ENCODE measurements at places on chromosomes 7 and 10.

- DNase-seq: no peak
Measured at GRCh38 chr10:34223658-34224057, 591.4 kb downstream of the PARD3 start.

- DNase-seq: no peak
Measured at GRCh38 chr10:96690755-96691730, 29.3 kb downstream of the PIK3AP1 start.

DNA sequence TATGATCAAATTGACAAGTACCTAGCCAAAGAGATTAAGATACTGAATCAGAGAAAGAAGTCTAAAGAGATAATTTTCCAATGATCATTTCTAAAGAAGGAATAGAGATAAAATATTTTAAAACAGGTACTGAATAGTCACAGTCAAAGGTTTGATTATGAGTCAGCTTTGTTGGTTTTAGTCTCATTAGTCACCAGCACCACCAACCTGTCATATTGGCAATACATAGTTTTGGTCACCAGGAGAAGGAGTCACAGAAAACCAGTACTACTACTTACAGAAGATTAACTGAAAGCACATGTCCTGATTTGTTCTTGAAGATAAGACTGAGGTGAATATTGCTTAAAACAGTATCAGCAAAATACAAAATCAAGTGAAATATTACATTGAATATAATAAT is 34.6 kb downstream of the ZEB1 start:
- DNase-seq: no peak

DNA sequence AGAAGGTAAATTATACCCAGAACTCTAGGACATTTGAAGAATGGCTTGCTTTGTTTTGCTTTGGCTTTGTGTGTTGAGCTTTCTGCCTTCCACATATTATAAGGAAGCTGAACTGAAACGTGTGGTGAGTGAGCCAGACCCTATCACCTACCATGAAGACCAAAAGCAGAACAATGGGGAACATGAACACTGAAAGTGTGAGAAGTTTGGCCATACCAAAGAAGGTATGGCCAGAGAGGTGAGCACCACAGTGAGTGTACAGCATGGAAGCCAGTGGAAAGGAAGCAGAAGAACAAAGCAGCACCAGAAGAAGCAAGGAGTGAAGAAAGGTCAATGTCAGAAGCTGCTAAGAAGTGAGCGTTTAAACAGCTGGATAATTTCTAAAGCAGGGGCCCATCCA is 59.7 kb upstream of the CCDC71L start:
- no peak for DNase-seq

GRCh38 chr10:35236739-35237138 is 99.6 kb upstream of the CCNY start:
- no peak for DNase-seq

DNA sequence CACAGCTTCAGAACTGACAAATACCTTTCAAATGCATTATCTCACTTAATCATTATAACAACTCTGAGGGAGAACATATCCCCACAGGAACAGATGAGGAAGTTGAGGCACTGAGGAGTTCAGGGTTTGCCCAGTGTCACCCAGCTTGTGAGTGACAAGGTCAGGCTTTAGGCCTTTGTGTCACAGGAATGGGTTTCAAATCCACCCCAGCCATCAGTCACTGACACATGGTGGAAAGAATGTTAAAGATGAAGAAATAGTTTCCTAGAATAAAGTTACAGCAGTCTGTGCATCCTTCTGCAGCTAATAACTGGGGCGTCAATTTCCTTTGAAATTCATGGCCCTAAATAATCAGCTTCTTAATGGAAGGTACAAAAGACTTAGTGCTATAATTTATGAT is 37.8 kb downstream of the SGCE start:
- no peak for DNase-seq

DNA sequence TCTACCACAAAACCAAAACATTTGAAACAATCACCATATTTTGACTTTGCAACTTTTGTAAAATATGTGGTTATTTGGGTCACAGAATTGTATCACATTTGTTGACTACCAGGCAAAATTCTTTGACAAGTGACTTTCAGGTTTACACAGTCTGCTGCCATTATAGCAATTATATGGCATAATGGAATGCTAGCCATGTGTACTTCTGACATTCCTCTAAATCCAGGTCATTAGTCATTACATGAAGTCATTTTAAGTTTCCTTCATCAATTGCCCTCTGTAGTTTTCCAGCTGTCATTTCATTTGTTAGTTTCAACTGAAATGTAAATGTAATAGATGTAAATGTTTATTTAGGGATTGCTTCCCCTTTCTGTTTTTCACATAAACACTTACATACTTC is 137.5 kb downstream of the IMMP2L start:
- DNase-seq: no peak

GRCh38 chr7:38481401-38481800 is 149.8 kb downstream of the AMPH start:
- no peak for DNase-seq

DNA sequence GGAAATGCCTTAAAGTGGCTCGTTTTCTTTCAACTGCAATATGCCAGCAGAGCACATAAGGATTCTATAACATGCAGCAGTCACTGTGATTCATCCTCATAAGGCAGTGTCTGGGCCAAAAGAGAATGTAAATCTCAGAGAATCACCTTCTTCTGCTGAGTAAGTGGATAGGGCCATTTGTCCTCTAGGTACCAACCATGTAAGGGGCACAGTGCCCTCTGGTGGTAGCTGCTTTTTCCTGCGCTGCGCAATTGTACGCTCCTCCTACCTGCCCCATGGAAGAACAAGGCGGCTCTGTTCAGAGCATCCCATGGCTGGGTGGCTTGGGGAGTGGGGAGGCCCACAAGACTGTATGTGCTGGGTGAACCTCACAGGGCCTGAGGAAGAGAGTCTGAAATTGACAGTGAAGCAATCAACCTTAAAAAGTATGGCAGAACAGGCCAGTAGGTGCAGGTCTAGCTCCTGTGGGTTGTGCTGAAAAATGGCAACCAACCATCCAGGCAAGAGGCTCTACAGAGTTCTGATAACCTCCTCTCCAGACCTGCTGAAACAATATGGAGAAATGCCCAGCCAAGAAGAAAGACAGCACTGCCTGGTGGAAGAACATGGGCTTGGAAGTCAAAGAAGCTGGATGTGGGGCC is 78.6 kb upstream of the C10orf90 start:
- DNase-seq: no peak

- DNase-seq: no peak
Measured at GRCh38 chr7:6558837-6559236, 7.6 kb upstream of the GRID2IP start.

DNA sequence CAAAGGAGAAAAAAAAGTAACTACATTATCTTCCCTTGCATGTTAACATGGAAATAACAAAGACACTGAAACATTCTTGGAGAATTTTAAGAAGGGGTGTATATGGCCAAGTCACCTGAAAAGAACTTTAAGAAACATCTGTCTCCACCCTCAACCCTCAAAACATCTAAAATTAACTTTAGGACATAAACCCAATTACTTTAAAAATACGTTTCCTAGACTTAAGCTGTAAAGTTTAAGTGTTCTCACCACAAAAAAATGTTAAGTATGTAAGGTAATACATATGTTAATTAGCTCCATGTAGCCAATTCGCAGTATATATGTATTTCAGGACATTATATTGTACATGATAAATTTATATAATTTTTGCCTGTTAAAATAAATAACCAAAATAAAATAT is 71.1 kb upstream of the GLCCI1 start:
- no peak for DNase-seq

DNA sequence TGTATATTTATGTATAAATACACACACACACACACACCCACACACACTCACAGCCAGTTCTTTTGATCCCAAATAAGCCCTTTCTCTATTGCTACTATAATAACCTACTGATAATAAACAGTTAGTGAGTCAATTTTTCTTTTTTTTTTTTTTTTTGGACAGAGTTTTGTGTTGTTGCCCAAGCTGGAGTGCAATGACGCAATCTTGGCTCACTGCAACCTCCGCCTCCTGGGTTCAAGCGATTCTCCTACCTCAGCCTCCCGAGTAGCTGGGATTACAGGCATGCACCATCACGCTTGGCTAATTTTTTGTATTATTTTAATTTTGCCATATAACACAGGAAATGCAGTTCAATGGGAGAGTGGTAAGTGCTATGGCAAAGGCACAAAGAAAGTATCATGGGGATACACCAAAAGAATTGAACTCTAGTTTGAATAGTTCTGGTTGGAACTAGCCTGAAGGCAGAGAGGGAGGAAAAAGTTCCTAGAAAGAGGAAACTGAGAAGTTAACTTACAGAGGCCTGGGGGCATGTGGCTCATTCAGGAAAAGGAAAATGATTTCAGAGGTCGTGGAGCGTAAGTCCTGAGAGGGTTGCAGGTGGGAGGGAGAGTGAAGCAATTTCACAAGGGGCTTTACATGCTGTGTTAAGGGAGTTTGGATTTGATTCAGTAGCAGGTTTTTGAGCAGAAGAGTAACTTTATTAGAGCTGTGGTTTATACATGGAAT is 44.4 kb upstream of the JCAD start:
- DNase-seq: no peak

Data from esophagus squamous epithelium (tissue), 5 donors.